Stimulated activated CD4-positive, alpha-beta T cell treated with anti-CD3 and anti-CD28 coated beads, Interleukin-1b, Interleukin-23, amount 100 ng/mL, for 1 hour (primary cell): ENCODE measurements at places on chromosomes 12 and 14.

- no peak for DNase-seq
Observed at GRCh38 chr14:61218157-61218556, 63.0 kb downstream of the TMEM30B start.

DNA sequence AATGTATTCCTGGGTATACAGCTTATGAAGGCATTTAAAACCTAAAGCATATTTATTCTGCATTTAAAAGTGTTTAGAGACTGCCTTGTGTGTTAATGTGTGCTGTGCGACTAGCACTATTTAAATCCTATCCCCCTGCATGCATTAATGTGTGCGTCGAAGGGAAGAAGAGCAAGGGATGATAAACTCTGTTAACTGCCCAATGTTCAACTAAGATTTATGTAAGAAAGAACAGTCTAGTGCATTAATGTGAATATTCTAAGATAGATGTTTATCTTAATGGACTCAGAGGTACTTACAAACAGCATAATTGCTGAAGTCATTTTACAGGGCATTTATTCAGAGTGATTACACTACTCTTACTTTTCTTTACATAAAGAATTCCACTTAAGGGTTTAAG is 424.8 kb downstream of the DIO2 start:
- DNase-seq: no peak

DNA sequence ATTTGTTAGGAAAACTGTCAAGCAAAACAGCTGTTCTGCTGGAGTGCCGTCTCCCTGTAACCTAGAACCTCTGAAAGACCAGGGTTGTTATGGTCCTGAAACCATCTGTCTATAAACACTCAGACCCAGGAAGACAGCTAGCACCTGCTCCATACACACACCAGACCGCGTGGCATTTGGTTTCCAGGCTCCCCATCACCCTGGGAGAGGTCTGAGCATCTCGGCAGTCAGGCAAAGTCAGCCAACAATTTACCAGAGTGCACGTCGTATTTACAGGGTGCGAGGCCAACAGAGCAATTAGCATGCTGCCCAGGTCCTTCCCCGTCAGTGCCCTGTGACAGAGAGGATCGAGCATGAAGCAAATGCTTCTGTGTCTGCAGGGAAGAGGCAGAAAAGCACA is 272.5 kb downstream of the SLC15A4 start:
- DNase-seq: no peak

DNA sequence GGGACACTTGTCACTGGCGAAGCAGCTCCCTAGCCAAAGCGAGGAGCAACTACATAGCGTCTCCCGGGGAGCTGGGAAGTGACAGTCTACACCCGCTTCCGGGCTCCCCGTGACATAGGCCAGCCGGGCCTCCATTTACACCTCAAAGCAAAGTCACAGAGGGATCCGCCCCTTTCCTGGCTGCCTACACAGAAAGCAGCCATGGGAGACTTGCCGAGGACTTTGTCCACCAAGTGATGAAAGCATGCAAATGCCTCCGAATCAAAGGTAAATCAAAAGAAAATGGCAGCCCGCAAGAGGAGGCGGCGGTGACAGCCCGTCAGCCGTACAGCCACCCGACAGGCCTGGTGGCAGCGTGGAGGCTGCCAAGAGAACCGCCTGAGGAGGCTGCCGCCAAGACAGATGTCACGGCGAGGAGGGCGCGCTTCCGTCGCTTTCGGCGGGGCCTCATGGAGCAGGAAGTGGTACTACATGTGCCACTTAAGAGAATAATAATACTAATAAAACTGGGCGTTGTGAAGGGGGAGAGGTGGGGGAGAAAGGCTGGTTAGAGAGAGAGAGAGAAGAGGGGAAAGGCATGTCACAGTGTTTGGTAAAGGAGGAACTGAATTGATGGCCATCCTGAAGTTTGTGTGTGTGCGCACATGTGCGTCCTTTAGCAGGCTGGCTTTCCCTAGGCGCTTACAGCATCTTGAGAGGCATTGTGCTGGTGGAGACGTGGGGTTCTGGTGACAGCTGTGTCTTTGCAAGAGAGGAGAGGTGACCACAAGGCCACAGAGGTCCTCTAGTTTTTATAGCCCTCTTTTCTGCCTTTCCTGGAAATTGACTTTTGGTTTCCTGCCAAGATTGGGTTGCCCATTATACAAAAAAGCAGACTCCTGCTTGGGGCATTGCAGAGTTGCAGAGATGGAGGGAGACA is 661.7 kb downstream of the VRK1 start:
- peak; percentile 46 for DNase-seq

DNA sequence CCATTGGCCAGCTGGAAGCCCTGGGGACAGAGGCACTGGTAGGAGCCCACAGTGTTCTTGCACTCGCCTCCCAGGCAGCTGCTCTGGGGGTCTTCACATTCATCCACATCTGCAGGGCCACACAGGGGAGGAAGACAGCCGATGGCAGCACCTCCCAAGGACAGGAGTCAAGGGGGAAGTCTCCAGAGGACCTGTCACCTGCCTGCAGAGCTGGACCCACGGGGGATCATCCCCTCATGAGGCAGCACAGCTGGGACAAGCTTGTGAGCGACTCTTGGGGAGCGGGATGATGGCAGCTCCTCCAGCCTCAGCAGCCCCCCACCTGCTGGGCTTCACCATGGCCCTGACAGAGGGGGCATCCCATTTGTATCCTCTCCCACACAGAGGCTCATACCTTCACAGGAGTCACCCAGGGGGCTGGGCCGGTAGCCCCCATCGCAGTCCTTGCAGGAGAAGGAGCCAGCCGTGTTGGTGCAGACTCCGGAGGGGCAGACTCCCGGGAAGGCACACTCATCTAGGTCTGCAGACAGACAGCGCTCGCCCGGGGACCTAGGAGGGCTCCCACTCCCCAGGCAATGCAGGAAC is 15.4 kb downstream of the ISCA2 start:
- DNase-seq: no peak
